Sigmoid colon (tissue), 7 donors: ENCODE measurements at places on chromosomes 13 and 19. TPM values are rescaled to one million over a fixed set of nuclear protein-coding genes. Genes with fewer than 3 reads are reported as not detected.

GRCh38 chr13:113821847-113822246, 42.0 kb downstream of the GAS6 start:
- DNase-seq: no peak

- DNase-seq: no peak
Observed at GRCh38 chr13:94344126-94344818, 135.2 kb downstream of the DCT start.

DNA sequence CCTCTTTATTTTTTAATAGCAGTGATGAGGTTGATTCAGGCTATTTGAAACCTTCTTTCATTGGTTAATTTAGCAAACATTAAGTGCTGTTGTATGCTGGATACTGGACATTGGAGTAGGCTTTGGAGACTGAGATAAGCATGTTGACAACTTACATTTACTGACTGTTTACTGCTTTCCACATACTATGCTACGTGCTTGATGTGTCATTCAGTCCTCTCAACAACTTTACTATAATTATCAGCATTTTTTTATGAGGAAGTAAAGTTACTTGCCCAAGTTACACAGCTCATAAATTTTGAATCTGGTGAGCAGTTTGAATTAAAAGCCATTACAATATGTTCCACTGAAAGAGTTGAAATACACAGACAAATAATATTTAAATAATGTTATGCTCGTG, 83.8 kb downstream of the GJA3 start:
- no peak for DNase-seq

GRCh38 chr13:28555096-28555495, 60.2 kb upstream of the FLT1 start:
- DNase-seq: no peak

DNA sequence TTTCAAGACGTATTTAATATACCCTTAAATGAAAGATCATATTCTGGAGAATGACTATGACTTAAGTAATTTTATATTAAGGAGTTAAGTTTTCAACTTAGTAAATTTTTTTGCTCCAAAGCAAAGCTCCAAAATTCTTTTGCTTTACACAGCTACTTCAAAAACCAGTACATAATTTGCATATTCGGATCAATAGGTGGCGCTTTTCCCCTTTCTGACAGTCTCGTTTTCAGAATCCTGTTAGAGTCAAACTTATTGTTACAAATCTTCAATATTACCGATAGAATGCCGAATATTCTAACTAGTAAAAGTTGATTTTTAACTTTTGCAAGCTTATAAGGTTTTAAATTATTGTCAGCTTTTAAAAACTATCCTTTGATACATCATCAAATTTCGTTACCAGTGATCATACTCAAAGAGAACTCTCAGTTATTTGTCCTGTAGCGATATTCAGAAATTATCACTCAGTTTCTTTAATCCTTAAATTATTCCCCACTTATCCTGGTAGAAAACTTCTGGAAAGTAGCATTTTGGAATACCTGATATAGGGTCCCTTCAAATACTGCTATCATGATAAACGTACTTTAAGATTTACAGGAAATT, 852.7 kb upstream of the KLHL1 start:
- no peak for DNase-seq

DNAAF3 gene
- total RNA-seq: not detected
